ENCODE measurements at places on chromosomes 1 and 21. TPM values are rescaled to one million over a fixed set of nuclear protein-coding genes. Genes with fewer than 3 reads are reported as not detected.

EFCAB7 gene
- 9.0 TPM for total RNA-seq

- DNase-seq = no peak
Observed at GRCh38 chr1:186050360-186050759, 316.2 kb downstream of the HMCN1 start.

TRIM58 gene
- 0.27 TPM for total RNA-seq

ZRANB2 gene
- total RNA-seq = 46.5 TPM

DNA sequence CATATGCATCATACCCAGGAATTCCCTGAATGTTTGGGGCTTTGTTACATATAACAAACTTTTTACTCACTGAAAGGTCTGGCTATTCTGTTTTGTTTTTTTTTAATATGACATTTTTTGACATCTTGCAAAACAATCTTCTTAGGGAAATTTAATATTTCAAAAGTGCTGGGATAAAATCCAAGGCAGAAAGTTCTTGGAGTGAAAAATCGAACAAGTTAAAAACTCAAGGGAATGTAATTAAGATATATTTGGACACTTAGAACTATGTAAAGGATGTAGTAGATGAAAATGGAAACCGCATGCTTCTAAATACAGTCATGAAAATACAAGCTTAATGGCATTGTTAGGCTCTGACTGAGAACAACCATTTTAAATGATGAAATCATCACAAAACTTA lies 8.6 kb downstream of the CHODL start:
- DNase-seq = no peak

All from Right ventricle myocardium inferior (tissue), 1 donor.